NK-92 treated with Interleukin-12 subunit alpha and Interleukin-12 subunit beta, amount 100 ng/mL, for 24 hours (cell line): ENCODE measurements at places on chromosomes 7 and 10.

DNA sequence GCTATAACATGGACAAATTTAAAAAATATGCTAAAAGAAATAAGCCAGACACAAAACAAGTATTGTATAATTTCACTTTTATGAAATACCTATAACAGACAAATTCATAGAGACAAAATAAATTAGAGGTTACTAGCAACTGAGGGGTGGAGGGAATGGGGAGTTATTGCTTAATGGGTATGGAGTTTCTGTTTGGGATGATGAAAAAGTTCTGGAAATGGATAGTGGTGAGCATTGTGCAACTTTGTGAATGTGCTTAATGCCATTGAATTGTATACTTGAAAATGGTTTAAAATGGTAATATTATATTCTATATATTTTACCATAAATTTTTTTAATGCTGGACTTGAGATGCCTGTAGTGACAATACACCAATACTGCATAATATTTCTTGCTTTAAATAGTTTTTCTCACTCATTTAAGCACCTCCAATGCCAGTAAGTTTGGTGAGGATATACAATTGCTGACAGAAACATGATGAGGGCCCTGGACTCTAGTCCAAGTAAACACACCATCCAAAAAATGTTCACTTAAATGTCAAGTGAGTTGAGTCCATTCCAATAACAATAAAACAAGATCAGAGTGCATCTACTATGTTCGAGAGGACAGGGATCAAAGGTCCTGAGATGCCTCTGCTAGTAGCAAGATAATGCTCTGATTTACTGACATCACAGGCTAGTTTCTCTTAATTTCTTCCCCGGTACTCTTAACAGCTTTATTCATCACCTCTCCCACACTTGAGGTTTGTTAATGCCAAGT is 71.9 kb downstream of the NT5C2 start:
- no peak for DNase-seq

DNA sequence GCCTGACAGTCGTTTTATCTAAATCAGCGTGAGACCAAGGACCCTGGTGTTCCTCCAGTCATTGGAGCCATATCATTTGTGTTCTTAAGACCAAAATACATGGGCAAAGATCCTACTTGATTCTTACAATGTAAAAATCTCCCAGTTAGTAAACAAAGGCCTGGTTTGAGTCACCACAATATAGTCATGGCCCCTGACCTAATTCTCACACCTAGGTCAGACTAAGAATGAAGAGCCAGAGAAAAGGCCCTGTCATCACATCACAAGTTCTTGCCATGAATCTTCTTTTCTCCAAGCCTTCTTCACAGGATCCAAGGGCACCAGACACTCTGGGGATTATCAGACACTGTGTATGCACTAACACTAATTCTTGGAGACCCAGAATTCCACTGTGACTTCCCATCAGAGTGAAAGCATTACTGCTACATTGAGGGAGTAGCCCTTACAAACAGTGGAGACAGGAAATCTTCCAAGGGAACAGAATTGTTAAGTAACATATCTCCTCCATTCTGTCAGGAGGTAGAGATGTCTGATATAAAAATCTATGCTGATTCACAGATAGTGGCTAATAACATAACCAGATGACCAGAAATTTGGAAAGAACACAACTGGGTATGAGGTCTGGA is 7.6 kb upstream of the ERVW-1 start:
- DNase-seq, result no peak

DNA sequence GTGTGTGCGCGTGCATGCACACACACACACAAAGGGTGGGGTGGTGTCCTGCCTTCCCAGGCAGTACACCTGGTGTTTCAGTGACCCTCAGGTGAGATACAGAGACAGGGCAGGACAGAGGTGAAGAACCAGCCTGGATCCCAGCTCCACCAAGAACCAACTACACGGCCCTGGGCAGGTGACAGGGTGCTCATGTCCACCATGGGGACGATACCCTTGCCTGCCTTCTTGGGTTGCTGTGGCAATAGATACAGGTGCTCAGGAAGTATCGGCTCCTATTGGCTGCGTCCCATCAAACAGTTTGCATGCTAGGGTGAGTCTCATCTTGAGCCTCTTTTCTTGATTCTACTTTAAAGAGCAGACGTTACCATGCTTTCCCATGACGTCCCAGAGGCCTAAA is 33.7 kb upstream of the CXCL12 start:
- DNase-seq, result no peak

DNA sequence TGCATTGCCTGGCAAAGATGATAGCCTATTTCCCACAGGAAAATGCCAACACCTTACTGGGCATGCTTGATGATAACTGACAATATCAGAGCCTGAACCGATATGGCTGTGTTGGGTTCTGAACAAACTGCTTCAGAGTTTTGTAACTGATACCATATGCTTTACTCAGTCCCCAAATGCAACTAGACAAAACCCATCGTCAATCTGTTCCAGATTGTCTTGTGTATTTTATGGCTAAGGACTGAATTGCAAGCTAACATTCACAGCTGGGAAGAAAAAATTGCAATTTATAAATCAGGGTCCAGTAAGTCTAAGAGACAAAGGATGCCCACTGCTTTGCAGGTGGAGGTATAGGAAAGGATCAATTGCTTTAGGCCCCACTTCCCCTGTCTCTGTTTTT is 116.8 kb upstream of the WNT16 start:
- DNase-seq, result no peak

DNA sequence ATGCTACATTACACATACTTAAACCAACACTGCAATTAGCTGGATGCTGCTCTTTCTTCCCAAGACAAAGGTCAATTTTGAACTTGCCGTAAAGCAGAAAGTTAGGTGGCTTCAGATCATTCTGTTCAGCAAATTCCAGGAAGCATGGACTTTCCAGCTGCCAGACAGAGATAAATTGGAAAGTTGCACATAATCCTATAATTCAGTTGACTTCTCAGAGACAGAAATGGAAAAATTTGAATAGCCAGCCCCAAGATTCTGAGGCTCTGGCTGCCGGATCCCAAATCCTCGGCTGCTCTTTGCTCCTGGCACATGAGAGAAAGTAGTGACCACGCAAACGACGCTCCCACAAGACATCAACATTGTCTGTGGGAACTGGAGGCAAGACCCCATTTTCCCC is 105.0 kb upstream of the VIPR2 start:
- DNase-seq, result no peak
